Breast epithelium (tissue), 4 donors: ENCODE measurements at places on chromosomes 7 and 10.

- no peak for DNase-seq
Measured at GRCh38 chr10:77070346-77070745, 567.3 kb downstream of the KCNMA1 start.

GRCh38 chr10:129279446-129280154 is 187.4 kb upstream of the MGMT start:
- DNase-seq: no peak

- no peak for DNase-seq
Measured at GRCh38 chr10:111323389-111323966, 246.6 kb downstream of the ADRA2A start.

DNA sequence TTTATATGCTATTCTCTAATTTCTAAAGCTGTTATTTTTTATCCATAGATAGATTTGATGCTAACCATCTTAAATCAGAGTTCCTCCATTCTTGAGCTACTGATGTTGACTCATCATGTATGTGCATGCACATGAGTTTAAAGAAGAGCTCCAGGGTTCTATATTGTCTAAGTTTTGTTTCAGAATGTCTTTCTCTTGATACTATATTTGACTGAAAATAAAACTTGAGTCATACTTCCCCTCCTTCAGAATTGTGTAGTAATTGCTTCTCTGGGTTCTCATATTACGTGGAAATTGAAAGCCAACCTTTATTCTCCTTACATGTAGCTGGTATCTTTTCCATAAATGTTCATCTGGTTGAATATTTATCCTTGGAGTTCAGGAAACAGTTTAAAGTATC is 89.4 kb downstream of the LRRTM3 start:
- no peak for DNase-seq

GRCh38 chr10:83680470-83680891 is 458.8 kb upstream of the GHITM start:
- no peak for DNase-seq

- no peak for DNase-seq
Measured at GRCh38 chr7:106966121-106966520, 78.4 kb upstream of the PRKAR2B start.

DNA sequence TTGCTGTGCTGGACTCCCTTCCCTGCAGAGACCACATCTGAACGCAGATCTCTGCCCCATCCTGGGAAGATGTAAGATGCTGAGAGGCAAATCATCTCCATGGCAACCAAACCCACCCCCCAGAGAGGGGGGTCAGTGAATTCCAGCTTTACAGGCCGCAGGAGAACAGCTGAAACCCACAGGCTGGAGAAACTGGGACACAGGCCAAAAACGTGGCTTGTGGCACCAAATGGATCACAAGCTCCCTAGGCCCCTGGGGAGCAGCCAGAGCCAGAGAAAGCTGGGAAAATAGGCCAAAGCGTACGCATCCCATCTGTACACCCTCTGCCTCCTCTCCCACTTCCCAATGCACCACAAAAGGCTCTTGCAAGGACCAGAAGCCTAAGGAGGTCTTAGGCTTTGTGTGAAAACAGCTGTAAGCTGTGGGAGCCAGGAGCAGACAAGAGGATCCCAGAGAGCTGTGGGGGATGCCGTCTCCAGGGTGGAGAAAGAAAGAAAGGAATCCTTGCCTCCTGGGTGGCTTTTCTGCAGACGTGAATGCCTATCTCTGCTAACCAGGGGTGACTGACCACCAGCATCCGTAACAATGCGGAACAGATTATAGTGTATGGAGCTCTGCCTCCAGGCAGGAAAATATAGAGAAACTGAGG is 59.5 kb downstream of the TMEM130 start:
- no peak for DNase-seq

DNA sequence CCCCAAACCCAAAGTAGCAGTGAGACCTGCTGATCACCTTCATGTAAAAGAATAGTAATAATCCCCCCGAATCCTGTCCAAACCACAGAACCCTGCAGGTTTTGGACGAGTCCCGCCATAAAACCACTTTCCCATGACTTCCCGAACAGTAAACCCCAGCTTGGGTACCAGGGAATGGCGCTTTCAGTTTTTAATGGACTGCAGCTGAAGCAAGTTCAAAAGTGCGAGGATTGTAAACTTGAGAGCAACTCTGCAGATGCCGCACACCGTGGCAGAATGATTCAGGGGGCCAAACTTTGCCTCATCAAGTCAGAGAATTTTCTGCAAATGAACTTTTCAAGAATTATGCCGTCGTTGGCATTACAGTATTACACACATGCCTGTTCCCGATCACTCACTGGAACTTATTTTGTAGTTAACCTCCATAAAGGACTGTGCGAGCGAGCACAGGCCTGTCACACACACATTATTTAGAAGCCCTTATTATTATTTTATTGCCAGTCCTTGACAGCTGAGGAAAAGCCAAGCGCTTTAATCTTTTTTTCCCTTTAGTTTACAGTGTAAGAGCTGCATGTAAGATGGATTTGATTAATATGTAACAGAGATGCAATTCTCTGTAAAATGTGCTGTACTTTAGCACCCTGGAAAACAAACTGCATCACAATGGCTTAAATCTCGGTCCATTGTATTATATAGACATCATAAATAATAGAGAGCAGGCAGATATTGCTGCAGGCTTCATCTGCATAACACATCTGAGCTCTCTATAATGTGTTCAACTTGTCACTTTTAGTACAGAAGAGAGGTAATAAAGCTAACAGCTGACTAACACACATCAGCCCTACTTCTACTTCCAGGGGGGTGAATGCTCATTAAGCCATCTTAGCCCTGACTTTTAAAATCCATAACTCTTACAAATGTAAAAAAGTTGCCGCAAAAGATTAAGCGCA is 493.5 kb upstream of the GALNT17 start:
- no peak for DNase-seq
